ENCODE measurements at places on chromosomes 3 and 15. TPM values are rescaled to one million over a fixed set of nuclear protein-coding genes. Genes with fewer than 3 reads are reported as not detected.

TMEM45A gene
- 34.8 TPM for total RNA-seq

DNA sequence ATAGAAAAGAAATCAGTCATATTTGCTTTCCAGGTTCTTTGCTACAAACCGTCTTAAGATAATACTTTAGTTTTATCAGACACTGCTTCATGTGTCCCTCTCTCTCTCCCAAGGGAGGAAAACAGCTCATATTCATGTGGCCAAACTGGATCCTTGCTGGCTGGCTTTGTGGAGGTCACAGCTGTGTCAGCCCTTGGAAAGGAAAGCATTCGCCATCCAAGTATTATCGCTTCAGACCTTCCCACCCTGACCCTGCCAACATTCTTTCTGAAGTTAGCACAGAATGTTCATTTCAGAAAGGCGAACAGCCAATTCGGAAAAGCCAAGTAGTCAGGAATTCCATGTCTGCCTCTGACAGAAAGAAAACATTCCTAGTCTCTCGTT is 213.6 kb downstream of the FEZF2 start:
- DNase-seq, result no peak

SMAD6 gene
- 11.5 TPM for total RNA-seq

- no peak for DNase-seq
Measured at GRCh38 chr3:9932535-9932842, 1.1 kb upstream of the CRELD1 start.

GRCh38 chr3:17466028-17466427 is 276.4 kb downstream of the TBC1D5 start:
- peak; percentile 64 for DNase-seq

TMEM43 gene
- total RNA-seq, result 72.1 TPM

Data from HFFc6 (cell line).